Activated CD8-positive, alpha-beta memory T cell treated with anti-CD3 and anti-CD28 coated beads, Interleukin-2, amount 10 ng/mL, durations not matched to agents 7 days and 5 days (primary cell): ENCODE measurements at places on chromosomes 13 and 19. TPM values are rescaled to one million over a fixed set of nuclear protein-coding genes. Genes with fewer than 3 reads are reported as not detected.

The FRY gene
- 1.2 TPM for total RNA-seq

The EFNB2 gene
- 0.14 TPM for total RNA-seq

The WDR62 gene
- total RNA-seq: 46.0 TPM

The DLL3 gene
- 0.98 TPM for total RNA-seq

The PSPN gene
- total RNA-seq: 1.8 TPM

The PABPC3 gene
- 0.52 TPM for total RNA-seq

The ZNF724 gene
- total RNA-seq: 13.6 TPM

The MAST1 gene
- 2.5 TPM for total RNA-seq

The RETN gene
- total RNA-seq: not detected

The PNMA8C gene
- total RNA-seq: not detected

The ZNF835 gene
- total RNA-seq: 2.2 TPM

DNA sequence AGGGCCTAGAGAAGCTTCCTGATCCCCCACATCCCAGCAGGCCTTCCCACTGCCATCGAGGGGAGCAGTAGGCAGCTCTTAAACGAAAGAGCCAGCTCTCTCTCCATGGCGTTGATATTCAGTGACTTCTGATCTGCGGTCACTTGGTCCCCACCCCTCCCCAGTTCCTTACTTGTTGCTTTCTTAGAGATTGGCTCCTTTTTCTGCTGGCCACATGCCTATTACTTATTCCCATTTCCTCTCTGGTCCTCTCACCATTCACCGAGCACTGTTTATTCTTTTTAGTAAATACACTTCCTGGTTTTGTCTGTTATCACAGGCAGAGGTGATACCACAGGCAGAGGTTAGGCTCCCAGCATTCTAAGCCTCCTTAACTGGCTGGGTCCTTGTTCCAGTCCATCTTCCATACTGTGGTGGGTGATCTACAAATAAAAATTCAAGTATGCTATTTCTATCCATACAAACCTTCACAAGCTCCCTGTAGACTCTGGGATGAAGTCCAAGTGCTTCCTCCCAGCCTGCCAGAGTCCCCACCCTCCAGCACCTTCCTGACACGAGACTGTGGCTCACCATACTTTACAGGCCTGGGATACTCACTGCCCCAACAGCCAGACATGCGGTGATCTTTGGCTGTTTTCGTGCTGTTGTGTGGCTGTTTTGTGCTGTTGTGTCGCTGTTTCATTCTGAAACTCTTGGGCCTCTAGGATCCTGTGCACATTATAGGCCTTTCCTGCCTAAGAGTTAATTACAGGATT, 315.9 kb downstream of the ATP8A2 start:
- DNase-seq: no peak

GRCh38 chr19:1076951-1077350, 10.0 kb downstream of the ARHGAP45 start:
- peak; percentile 99 for DNase-seq

DNA sequence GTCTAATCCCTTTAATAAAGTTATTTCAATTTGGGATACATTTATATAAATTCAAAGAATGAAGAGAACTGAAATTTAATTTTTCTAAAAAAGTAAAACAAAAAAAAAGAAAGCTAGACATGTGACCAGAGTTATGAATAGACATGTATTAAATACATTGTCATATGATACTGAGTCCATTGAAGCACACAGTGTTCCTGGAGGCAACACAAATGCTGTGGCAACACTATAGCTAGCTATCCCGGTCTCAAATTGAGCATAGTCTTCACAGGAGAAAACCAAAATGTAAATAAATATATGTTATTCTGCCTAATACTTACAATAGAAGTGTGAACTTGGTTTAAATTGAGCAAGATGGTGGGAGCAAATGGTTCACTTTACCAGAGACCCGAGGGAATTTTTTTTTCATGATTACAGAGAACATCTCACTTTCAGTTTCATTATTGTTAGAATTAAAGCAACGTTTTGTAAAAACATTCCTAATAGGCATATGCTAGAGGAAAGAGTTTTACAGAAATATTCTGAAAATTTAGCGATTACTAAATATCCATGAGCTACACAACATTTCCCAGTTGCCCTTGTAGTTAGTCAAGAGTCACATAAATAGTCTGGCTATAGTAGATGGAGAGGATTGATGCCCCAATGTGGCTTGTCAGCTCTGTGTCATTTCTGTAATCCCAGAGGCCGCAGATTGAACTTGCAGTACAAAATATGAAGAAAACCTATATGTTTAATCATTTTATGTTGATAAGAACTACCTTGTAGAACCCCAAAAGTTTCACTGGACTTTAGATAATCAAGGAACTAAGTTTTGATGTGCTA, 775.7 kb upstream of the SPRY2 start:
- DNase-seq: no peak

DNA sequence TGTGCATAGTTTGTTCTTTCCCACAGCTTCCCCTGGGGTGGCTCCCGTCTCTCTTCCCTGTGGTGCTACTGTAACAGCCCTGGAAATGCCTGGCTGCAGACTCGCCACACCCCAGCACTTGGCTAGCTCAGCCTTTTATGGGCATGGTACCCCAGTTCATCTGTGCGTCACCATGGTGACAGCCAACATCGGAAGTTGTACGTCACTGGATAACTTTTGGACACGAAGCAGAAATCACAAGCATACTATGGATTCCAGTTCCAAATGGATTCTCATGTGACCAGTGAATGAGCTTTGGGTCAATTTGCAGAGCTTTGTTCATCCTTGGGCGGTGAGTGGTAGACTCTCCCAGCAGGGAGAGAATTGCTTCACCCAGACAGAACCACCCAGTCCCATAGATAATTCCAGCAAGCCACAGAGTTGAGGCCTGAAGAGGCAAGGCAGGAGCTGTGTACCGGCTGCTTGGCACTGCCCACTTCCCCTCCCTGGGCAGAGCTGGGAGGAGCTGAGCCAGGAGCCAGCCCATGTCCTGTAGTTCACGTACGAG, 54.4 kb downstream of the COL4A2 start:
- DNase-seq: no peak

- DNase-seq: peak; percentile 50
Measured at GRCh38 chr13:74251778-74252519, 117.7 kb upstream of the KLF12 start.

- DNase-seq: no peak
Measured at GRCh38 chr19:45784096-45784495, 1.8 kb upstream of the DMPK start.

- DNase-seq: no peak
Measured at GRCh38 chr13:41548910-41549309, 91.6 kb downstream of the RGCC start.

DNA sequence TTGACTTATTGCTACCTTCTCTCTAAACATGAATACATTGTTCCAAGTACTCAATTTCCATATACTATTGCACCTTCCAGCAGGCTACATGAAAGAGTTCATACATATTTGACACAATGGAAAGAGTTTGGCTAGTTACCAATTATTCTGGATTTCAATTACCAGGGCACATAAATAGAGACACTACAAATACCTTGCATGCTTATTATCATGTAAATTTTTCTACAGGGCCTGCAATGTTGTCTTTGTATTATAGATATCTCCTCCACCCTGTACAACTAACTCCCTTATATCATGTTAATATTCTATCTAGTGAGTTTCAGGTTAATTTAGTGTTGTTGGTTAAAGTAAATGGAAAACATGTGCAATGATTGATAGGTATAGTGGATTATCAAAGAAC, 540.7 kb upstream of the SLITRK5 start:
- DNase-seq: no peak

GRCh38 chr13:71634602-71635443, 232.2 kb downstream of the DACH1 start:
- no peak for DNase-seq

DNA sequence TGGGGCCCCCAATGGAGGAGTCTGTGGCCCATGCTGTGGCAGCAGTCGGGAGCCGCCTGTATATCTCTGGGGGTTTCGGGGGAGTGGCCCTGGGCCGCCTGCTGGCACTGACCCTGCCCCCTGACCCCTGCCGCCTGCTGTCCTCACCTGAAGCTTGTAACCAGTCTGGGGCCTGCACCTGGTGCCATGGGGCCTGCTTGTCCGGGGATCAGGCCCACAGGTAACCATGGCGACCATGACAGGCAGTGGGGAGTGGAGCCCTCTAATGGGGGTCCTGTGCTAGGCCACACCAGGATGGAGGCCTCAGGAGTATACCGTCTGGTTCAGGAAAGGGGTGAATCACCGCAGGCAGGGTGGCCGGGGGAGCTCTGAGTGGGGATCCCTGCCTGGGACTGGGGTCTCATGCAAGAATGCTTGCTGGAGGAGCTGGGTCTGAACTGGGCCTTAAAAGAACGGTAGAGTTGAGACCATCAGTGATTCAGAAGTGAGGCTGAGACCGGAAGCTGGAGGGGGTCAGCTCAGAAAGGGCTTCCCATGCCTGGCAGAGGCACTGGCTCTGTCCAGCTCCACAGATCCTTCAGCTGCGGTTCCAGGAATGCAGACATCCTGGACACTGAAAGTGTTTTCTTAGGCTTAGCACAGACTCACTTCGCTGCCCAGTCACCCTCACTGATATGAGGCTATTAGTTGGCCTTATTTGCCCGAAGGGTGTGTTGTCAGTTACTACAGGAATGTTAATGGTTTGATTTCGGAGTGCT, 29.1 kb downstream of the CNFN start:
- no peak for DNase-seq

- no peak for DNase-seq
Measured at GRCh38 chr13:51246418-51247277, 24.4 kb downstream of the FAM124A start.

DNA sequence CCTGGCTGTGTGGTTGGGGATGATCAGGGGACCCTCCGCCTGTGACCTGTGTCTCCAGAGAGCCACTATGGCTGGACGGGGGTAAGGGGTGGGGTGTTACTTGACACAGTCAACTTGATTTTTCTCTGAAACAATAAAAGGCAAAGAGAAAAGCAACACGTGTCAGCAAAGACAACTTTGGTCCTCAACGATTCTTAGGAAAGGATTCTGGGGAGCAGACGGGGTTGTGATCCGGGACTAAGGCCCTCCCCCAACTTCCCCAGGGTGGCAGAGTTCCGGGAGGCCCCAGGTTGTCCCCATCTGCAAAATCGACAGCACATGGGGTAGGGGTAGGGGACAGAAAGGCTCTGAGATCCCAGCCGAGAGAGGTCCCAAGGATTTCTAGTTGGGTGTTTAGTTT, 46.2 kb downstream of the COLGALT1 start:
- DNase-seq: no peak

- DNase-seq: no peak
Measured at GRCh38 chr13:34250151-34250670, 432.3 kb downstream of the RFC3 start.

- peak; percentile 82 for DNase-seq
Measured at GRCh38 chr19:42254089-42254849, 659 bp downstream of the ERF start.

- no peak for DNase-seq
Measured at GRCh38 chr13:101627556-101627943, 175.1 kb downstream of the ITGBL1 start.

- no peak for DNase-seq
Measured at GRCh38 chr13:90336507-90336906, 1011.0 kb upstream of the MIR17HG start.

- DNase-seq: no peak
Measured at GRCh38 chr19:1467215-1467489, 11.9 kb downstream of the C19orf25 start.

DNA sequence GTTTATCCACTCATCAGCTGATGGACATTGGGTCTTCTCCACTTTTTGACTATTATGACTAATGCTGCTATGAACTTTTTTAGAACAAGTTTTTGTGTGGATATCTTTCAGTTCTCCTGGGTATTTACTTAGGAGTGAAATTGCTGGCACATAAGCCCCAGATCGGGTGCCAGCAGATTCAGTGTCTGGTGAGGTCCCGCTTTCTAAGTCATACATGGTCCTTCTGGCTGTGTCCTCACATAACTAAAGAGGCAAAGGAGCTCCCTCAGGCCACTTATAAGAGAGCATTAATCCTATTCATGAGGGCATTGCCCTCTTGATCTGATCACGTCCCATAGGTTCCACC, 600 bp upstream of the ZNF226 start:
- DNase-seq: no peak

DNA sequence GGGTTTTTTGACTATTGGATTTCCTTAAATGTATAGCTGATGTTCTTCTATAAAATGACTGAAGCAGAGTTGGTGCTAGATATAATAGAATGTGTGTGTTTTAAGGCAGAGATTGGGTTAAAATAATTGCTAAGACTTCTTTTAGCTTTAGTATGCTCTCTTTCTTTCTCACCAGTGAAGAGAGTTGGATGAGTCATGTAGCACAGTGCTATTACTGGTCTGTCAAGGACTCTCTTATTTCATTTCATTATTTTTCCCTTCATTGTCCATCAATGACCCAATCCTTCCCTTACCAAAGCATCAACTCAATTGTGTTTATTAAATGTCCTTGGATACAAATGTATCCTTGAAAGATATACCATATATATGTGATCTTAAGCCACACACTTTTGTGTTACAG, 268.9 kb downstream of the IRS2 start:
- no peak for DNase-seq

DNA sequence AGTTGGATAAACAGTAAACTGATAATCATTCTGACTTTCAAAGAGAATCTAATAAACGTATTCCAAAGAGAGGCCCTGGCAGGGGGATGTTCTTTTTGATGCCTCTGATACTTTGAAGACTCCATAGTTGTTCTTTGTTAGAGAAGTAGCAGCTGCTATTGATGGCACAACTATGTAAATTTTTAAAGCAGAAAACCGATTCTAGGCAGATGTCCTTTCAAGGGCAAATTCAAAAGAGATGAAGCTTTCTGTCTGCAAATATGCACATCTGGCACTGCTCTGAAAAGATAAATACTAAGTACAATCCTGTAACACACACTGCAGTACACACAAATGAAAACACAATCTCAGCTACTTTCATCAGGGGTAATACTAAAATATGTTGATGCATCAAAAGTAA, 250.1 kb downstream of the VWA8 start:
- no peak for DNase-seq
